ENCODE measurements at places on chromosomes 4 and X.

- DNase-seq: no peak
Observed at GRCh38 chr4:42101446-42101975, 50.9 kb downstream of the BEND4 start.

- no peak for DNase-seq
Observed at GRCh38 chr4:52005604-52006273, 14.4 kb downstream of the LRRC66 start.

DNA sequence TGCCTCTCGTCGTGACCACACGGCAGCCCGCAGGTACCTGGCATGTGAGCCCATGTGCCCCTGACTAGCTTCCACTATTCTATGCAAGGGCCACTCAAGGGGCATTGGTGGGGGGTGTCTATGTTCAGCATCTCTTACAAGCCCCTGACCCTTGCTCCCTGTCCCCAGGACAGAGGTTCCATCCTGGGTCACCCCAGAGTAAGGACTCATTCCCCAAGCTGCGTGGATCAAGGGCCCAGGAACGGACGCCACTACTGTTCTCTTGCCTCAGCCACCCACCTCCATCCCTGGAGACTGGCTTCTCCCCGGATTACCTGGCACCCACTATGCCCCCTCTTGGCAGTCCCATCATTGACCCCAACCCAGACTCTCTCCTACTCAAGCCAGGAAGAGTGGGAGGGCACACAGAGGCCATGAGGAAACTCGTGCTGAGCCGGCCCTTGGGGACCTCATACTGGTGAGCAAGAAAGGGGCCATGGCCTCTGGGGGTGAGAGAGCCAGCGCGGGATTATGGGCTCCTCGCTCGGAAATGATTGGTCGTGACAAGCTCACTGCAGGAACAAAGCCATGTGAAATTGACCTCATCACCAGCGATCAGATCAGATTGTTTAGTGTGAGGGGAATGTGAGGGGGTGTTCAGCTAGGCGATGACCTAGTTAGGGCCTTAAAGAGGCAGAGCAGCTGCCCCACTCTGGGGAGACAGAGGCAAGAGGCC, 50.1 kb upstream of the PJA1 start:
- no peak for DNase-seq

- no peak for DNase-seq
Observed at GRCh38 chr4:7769396-7770223, 170.1 kb downstream of the AFAP1 start.

GRCh38 chr4:71366766-71367165, 27.9 kb downstream of the SLC4A4 start:
- no peak for DNase-seq

- no peak for DNase-seq
Observed at GRCh38 chrX:18032486-18033221, 171.6 kb upstream of the RAI2 start.

DNA sequence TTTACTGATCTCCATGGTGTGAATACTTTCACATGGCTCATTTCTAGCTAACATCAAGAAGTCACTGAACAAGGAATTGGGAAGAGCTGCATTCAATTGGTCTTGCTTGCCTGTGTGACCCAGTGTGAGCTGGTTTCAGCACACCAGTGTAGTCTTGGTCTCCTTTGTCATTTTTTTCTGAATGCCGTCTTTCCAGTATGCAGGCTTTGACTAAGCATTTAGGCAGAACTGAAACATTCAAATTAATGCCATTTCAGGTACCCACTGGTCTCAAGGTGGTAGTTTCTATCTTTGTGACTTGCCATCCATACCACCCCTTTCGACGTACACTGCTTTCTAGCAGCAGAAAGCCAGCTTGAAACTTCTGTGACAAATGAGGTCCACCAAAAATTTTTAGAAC, 550.5 kb upstream of the BOD1L1 start:
- no peak for DNase-seq

DNA sequence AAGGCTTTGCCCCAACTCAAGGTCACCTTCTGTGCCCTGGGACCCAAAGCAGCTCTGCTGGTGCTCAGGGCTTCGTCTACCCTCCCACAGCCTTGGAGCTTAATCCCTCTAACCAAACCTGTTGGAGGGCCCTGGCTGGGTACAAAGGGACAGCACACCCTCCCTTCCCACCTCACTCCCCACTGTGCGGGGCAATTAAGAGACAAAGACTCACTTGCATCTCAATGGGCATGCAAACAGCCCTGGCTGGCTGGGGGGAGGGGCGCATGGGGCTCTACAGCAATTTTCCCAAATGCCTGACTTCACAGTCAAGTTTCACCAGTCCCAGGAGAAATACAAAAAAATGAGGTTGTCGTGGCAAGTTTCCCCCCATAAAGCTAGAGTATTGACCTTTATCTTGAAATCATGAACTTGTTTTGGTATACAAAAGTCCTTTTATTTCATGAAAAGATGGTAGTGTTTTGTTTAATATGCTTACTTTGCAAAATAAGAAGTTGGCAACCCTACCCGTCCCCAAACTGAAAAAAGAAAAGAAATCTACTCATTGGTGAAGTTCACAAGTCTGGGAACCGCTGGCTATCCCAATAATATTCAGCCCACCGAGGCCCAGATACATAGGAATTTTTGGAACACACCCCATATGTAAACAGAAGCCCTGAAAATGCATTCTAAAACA, 4.1 kb upstream of the CD99L2 start:
- DNase-seq: no peak

- no peak for DNase-seq
Observed at GRCh38 chr4:180394730-180395129, 1848.5 kb upstream of the TENM3 start.

- no peak for DNase-seq
Observed at GRCh38 chr4:145697332-145697731, 17.4 kb downstream of the C4orf51 start.

DNA sequence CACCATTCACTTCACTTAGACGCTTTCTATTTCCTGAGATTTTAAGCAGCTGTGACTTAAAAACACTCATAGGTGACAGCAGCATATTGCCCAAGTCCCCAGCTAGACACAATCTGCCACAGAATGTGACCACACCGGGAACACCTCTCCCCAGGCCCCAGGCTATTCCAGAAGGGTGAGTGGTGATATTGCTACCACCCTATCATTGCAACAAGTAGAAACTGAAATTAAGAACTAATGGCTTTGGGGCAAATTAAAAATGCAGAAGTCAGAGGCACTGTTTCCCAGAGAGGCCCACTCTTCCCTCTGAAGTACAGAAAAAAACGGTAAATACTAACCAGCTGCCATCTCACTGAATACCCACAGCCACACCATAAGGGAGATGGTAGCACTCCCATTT, 35.0 kb downstream of the QDPR start:
- DNase-seq: no peak

GRCh38 chrX:103688946-103689345, 2.4 kb upstream of the MORF4L2 start:
- no peak for DNase-seq

- no peak for DNase-seq
Observed at GRCh38 chrX:150984169-150984824, 1.2 kb downstream of the HMGB3 start.

- no peak for DNase-seq
Observed at GRCh38 chr4:182893474-182894080, 23.6 kb downstream of the DCTD start.

DNA sequence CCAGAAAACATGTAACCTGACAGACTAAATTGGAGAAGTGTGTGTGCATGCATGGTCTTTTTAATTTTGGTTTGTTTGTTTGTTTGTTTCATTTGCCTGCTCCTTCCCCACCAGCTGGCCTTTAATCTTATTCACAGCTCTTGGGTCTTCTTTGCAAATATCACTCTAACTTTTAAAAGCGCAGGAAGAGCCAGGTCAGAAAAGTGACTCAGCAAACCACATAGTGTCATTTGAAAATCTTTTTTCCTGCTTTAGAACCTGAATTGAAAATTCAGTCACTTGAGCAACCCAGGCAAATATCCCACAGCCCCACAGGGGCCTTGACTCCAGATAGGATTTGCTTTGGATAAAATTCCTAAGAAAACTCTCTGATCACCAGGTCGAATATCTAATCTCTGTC, 4.6 kb downstream of the TMEM255A start:
- no peak for DNase-seq

DNA sequence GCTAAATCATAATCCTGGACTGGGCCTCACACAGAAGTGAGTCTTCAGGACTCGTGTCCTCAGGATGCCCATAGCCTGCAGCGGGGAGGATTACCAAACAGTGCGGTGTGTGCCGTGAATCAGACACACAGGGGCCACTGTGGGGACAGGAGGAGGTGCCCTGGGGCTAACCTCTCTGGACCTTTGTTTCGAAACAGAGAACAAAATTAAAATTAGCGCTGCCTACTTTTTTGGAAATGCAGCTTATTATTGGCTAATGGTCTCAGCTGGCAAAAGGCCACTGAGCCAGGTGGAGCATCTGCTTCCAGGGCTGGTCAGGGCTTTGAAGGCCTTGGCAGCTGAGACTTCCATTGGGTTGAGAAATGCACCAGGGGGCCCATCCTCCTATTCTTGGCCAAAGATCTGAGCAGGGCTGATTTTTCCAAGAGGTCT, 236.2 kb downstream of the EVC2 start:
- no peak for DNase-seq

GRCh38 chr4:17068891-17069290, 170.4 kb upstream of the LDB2 start:
- DNase-seq: no peak

GRCh38 chr4:17188125-17188524, 289.7 kb upstream of the LDB2 start:
- DNase-seq: no peak

DNA sequence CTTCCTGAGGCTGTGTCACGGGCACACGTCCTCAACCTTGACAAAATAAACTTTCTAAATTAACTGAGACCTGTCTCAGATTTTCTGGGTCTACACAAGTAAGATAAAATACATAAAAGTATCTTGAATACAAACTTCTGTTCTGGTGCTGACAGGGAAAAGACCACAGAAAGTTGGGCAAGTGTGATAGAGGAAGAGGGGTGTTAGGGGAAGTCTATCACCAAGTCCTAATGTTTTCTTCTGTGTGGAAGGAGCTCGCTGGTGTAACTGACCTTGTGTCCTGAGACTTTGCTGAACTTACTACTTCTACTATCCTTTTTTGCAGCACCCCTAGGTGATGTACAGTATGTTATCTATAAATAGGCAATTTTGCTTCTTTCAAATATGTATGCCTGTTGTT, 97.0 kb upstream of the STIM2 start:
- no peak for DNase-seq

DNA sequence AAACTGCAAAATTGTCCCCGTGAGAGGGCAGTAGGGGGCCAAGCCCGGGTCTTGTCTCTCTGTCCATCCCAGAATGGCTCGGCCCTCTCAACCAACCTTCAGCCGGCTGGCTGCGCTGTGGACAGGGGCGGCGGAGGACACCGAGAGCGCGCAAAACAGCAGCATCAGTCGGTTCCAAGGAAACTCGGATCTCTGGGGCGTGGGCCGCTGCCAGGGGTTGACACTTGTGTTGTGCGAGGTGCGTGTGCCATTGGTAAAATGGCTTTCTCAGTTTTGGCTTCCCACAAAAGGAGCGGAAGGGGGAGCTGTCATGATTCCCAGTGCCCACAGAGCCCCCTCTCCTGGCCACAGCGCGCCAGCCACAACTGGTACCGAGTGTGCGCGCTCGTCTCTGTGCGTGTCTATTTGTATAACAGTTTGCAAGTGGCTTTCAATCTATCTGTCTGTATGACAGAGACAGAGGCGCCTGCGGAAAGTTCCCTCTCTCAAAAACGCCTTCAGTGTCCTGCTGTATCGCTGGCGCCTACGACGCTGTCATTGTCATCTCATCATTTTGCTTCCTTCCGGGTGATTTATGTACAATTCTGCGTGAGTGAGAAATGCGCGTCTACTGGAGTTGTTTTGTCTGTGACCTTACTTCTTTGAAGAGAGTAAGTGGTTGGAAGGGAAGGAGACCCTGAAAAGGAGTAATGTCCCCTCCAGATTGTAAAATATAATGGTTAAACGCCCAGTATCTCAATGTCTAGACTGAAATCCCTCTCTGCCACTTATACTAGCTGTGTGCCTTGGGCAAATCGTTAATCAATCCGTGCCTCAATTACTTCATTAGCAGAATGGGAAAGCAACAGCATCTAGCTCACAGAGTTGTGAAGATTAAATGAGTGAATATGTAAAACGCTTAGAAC, 1.8 kb downstream of the DKK2 start:
- peak; percentile 21 for DNase-seq

DNA sequence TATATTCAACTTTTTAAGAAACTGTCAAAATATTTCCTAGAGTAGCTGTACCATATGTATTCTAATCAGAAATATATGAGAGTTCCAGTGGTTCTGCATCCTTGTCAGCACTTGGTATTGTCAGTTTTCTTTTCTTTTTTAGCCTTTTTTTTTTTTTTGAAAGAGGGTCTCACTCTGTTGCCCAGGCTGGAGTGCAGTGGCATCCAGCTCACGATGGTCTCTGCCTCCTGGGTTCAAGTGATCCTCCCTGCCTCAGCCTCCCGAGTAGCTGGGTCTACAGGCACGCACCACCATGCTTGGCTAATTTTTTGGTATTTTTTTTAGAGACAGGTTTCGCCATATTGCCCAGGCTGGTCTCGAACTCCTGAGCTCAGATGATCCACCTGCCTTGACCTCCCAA, 79.1 kb downstream of the ZFX start:
- DNase-seq: no peak

DNA sequence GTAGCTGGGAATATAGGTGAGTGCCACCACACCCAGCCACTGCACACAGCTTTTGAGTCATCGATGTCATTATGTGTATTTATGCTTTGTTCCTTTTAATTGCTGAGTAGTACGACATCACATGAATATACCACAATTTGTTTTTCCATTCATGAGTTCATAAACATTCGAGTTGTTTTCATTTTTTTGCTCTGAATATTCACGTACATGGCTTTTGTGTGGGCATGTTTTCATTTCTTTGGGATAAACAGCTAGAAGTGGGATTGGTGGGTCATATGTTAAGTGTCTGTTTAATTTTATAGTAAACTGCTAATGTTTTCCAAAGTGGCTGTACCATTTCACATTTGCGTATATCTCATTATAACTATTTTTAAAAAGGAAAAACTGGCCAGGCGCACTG, 45.1 kb upstream of the KDR start:
- no peak for DNase-seq

- DNase-seq: no peak
Observed at GRCh38 chr4:102817613-102818268, 9.6 kb downstream of the UBE2D3 start.

DNA sequence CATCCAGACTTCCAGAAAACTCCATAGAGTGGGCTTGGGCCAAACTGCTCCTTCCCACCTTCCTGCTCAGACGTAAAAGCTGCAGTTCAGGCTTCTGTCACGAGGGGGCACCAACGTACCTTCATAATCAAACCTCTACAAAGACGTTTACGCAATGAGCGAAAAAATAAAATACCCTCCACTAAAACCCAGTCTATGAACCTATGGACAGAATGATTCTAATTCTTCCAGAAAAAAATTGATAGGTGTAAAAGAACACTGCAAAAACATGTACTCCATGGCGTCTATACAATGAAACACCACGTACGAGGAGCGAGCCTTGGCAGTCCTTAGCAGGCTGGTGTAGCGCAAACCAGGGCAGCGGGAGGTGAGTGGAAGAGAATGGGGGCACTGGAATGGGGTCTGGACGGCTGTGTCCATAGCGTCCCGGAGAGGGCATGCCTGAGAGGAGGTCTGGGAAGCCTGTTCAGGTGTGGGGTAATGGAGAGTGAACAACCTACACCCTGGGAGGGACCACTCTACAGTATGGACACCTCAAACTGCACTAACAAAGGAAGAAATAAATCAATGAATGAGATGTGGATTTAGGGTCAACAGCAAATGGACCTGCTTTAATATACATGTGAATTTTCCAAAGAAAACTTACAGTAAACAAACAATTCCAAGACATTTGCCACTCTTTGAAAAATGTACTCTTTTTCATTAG, 14.4 kb upstream of the RAB40A start:
- peak; percentile 78 for DNase-seq

Data from CD8-positive, alpha-beta T cell (primary cell).